ENCODE measurements at places on chromosomes 3 and 15. TPM values are rescaled to one million over a fixed set of nuclear protein-coding genes. Genes with fewer than 3 reads are reported as not detected.

Gene FBLN2
- 46.9 TPM for total RNA-seq

DNA sequence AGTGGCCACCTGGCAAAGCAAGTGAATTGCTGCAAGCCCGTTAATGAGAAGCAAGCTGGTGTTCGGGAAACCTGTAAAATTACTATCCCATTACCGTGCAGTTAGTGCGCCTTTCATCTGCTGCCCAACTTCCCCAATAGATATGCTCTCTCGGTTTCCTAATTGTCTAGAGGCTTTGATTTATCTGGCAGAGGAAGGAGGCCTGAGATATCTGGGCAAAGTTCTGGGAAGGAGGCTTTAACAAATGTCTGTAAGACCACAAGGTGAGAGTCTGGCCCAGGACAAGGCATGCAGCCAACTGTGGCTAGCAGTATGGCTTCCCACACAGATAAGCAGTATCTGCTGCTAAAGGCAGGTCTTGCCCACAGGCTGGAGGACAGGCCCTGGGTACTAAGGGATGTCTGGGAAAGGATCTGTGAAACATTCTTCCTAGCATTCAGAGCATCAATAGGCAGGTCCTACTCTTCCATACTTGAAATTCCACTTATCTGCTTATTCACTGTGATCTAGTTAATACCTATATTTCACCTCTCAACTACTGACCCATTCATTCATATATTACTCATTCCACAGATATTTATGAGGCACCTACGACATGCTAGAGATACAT lies 130.0 kb upstream of the SLC2A2 start:
- peaks cover 9% of the 10 kb centered on the region for H3K4me1 ChIP-seq
- H3K27ac ChIP-seq, result no peak overlapping the region
- H3K27me3 ChIP-seq, result no peaks in the 10 kb centered on the region
- H3K36me3 ChIP-seq, result peaks cover 27% of the 10 kb centered on the region
- DNase-seq, result no peak

Gene NR1I2
- total RNA-seq, result 0.27 TPM

DNA sequence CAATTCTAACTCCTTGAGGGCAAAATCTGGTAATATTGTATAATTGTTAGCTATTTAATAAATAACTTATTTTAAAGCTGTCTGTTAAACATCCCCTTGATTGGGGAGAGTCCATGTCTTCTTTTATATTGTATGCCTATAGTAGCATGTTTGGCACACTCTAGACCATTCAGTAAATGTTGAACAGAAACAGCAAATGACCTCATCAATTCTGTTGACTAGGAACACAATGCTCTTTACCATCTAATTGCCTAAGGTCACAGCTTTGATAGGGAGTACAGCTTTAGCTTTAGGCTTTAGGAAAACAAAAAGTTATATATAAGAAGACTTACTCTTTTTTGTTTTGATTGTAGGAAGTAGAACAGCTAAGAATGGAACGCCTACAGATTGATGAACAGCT lies 27.0 kb downstream of the DNAJC19 start:
- no peak overlapping the region for H3K4me3 ChIP-seq
- no peak for DNase-seq
- no peak overlapping the region for H3K27ac ChIP-seq
- peaks cover 22% of the 10 kb centered on the region for H3K36me3 ChIP-seq

Gene CHRFAM7A
- 0.62 TPM for total RNA-seq

DNA sequence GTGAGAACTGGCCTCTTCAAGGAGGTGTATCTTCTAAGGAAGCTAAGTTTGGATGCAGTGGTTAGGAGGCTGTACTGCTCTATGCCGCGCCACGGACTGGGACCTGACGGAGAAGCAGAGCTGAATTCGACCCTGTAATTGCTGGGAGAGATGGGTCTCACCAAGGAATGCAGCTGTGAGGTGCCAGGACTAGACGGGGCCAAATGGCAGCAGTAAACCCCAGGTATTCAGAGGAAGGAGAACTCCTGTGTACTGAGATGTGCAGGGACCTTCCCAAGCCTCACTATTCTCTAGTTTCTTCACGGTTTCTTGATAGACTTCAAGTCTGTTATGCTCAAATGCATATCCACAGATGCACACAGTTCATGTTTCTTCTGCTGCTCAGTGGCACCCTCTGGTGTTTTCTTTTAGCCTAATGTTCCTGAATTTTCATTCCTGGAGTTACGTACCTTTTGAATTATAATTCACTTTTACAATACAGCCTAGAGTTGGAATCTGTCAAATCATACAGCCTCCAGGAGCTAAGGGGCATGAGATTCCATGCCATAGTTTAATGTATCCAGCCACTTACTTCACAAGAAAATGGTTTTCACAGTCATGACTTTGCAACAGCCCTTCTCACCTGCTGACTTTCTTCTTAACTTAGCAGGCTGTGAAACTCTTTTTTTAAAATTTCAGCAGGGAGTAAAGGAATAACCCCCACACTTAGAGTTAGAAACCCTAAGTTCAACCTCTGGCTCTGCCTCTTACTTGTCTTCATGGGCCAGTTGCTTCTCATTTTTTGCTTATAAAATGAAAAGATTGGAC lies 61.8 kb downstream of the GLDN start:
- peak; percentile 63 for DNase-seq
- H3K4me3 ChIP-seq, result no peak overlapping the region
- H3K27me3 ChIP-seq, result no peaks in the 10 kb centered on the region
- no peak overlapping the region for H3K27ac ChIP-seq
- H3K4me1 ChIP-seq, result no peaks in the 10 kb centered on the region
- no peaks in the 10 kb centered on the region for H3K36me3 ChIP-seq

Measured in muscle of leg (tissue), 16 donors.